ENCODE measurements at places on chromosomes 2 and 18.

DNA sequence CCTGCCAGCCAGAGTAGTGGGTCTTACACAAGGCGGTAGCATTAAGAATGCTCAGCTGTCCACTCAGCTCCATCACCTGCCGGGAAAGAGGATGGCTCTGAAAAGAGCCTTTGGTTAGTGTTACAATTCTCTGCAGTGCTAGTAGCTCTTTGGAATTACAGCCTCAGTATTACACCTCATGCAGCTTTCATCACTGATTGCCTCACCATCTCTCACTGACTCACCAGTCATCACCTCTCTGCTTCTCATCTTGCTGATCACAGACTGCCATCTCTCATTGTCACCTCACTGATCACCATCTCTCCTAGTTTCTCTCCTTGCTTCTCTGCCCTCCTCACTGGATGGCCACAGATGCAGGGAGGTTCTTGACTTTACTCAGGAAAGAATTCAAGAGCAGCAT is 573.5 kb upstream of the SETBP1 start:
- H3K36me3 ChIP-seq = no peaks in the 10 kb centered on the region
- H3K4me3 ChIP-seq = no peak overlapping the region
- no peaks in the 10 kb centered on the region for H3K27me3 ChIP-seq
- H3K4me1 ChIP-seq = no peaks in the 10 kb centered on the region

- no peak for DNase-seq
- no peaks in the 10 kb centered on the region for H3K27me3 ChIP-seq
- H3K4me1 ChIP-seq = no peaks in the 10 kb centered on the region
These were observed 42.5 kb upstream of the ACADL start for GRCh38 chr2:210267698-210268097.

- H3K27me3 ChIP-seq = no peaks in the 10 kb centered on the region
- no peaks in the 10 kb centered on the region for H3K4me1 ChIP-seq
These were observed 124.3 kb upstream of the CYP26B1 start for GRCh38 chr2:72271766-72272641.

GRCh38 chr18:73613706-73614340 is 533.8 kb downstream of the FBXO15 start:
- peaks cover 2% of the 10 kb centered on the region for H3K4me1 ChIP-seq
- no peak overlapping the region for H3K27ac ChIP-seq

DNA sequence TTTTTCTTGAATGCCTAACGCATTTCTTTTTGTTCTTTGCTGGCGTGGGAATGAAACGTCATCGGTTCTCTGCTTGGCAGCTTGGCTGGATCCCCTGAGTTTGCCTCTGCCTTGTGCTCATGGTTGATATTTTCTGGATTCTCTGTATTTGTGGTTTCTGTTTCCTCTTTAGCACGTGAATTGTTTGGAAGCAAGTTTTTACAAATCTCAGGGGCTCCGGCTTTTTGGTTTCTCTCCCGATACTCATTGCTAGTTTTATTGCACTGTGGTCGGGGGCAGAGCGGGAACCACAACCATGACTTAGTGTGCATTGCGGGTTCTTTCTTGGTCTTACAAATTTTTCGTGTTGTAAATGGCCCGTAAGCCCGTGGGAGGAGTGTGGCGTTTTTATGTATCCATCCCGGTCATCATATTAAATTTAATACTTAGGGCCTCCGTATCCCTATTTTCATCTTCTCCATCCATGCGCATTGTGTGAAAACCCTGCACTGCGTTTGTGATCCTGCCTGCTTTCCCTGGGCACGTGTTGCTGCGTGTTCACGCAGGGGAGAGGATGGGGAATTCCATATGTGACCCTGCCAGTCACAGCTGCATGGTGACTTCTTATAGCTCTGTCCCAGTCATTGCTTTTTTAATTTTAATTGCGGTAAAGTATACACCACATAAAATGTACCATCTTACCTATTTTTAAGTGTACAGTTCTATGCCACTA is 9.4 kb downstream of the RAMP1 start:
- H3K27me3 ChIP-seq = peaks cover 47% of the 10 kb centered on the region
- H3K4me1 ChIP-seq = peaks cover 34% of the 10 kb centered on the region
- H3K36me3 ChIP-seq = no peaks in the 10 kb centered on the region
- no peak overlapping the region for H3K27ac ChIP-seq

- H3K27me3 ChIP-seq = peaks cover 49% of the 10 kb centered on the region
- H3K36me3 ChIP-seq = no peaks in the 10 kb centered on the region
- H3K4me1 ChIP-seq = no peaks in the 10 kb centered on the region
- no peak for DNase-seq
These were observed 211.9 kb upstream of the SMIM21 start for GRCh38 chr18:75639472-75639831.
